Right ventricle myocardium inferior (tissue), 1 donor: ENCODE measurements at places on chromosomes 1 and 21. TPM values are rescaled to one million over a fixed set of nuclear protein-coding genes. Genes with fewer than 3 reads are reported as not detected.

DNA sequence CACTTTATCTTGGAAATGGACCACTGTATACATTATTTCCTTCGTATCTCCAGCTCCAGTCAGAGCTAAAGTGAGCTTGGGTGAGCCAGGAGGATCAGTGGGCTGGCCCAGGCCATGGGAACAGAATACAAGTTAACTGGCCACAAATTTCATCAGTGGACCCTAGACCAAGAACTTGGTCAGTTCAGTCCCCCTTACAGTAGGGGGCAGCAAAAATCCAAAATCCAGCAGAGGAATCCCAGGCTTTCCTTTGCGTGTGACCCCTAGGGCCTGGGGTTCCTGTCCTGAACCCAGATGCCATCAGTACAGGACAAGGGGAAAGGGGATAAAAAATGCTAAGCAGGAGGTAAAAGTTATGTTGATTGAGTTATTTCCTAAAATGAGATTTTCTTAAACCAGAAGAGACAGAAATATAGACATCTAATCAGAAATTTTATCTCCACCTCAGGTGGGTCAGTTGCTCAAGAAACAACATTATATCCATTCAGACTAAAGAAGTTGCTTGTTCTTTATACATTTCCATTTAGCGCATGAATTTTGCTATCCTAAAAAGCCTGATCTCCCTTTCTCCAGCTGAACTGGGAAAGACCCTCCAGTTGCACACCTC, 24.1 kb upstream of the LCE5A start:
- DNase-seq = no peak

DNA sequence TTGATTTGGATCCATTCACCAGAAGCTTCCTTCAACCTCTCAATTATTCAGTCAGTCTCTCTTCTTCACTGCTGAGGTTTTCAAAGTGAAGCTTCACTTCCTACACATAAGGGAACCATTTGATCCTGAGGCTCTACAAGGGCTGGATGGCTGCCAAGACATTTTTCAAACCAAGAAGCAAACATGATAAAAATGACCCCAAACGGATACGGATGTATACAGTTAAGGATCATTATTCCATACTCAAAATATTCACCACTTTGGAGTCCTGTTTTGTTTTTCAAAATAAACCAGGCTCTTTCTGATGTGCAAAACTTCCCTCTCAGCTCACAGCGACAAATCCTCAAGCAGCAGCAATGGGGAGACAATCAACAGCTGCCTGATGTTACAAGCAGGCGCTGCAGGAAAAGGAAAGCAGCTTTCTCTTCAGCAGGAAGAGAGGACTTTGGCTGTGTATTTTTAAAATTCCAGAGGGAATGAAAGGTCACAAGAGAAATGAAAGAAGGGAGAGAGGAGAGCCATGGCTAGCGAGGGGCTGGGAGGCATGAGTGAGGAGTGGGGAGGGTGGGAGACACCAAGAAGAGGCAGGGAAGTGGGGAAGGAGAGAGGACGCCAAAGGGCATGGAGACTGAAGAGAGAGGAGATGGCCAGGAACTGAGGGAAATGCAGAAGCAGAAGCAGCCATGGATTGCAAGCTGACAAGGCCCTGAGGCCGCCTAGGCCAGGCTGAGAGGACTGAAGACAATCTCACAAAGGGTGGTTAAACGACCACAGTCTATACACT, 145.4 kb downstream of the SLC45A1 start:
- no peak for DNase-seq

Gene LDLRAD2
- total RNA-seq = not detected

DNA sequence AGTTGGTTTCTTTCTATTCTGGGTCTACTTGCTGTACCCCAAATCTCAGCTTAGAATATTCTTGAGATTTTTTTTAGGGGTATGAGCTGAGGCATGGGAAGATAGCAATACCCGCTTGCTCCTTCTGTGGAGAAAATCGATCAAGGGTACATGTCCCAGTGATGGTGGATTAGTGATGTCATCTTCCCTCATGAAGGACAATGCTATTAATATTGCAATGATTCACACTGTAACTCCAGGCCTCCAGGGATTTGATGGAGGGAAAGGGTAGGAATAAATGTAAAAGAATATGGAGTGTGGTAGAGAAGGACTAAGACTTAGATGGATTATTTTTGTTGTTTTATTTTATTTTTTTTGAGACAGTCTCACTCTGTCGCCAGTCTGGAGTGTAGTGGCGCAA, 47.4 kb downstream of the XCL1 start:
- DNase-seq = no peak

DNA sequence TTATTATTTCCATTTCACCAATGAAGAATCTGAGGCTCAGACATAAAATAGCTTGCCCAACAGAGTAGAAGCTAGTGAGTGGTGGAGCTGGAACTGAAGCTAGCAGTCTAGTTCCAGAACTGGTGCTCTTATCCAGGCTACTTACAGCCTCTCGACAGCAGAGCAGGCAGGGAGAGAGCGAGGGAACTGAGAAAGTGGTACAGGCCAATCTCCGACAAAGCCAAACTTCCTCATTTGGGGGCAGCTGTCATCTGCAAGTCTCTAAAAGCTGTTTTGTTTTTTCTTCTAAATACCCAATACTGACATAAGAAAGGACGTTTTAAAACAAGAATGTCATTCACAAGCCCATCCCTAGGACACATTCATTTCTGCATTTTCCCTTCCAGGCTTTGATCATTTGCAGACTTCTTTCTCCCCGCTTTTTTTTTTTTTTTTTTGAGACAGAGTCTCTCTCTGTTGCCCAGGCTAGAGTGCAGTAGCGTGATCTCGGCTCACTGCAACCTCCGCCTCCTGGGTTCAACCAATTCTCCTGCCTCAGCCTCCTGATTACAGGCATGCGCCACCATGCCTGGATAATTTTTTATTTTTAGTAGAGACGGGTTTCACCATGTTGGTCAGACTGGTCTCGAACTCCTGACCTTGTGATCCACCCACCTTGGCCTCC, 20.0 kb downstream of the YIPF1 start:
- DNase-seq = no peak

- no peak for DNase-seq
Measured at GRCh38 chr1:1080951-1081310, 6.8 kb upstream of the RNF223 start.

Gene HCRTR1
- 0.49 TPM for total RNA-seq

GRCh38 chr1:201786824-201787223, 42.1 kb upstream of the IPO9 start:
- DNase-seq = no peak

DNA sequence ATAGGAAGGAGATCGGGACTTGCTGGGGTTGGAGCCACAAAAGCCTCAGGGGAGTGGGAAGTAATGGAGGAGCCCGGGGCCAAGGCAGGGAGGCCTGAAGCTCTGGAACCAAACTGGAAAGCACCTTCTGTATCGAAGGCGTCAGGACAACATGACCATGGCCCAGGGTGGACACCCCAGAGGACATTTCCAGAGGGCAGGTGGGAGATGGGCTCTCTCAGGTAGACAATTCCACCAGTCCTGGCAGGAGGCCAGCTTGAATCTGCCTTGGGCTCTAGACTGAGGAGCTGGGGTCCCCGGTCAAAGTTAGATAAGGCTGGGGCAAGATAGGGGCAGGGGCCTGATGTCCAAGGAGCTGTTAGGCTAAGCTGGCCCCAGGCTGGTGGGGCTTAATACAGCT, 104.9 kb upstream of the EDN2 start:
- peak; percentile 14 for DNase-seq

- DNase-seq = no peak
Measured at GRCh38 chr21:40635391-40635790, 211.6 kb downstream of the DSCAM start.

GRCh38 chr1:100584761-100585745, 47.1 kb downstream of the GPR88 start:
- no peak for DNase-seq

- no peak for DNase-seq
Measured at GRCh38 chr1:235867903-235868469, 1.3 kb upstream of the LYST start.

- DNase-seq = no peak
Measured at GRCh38 chr1:236207121-236207520, 64.8 kb downstream of the GPR137B start.

DNA sequence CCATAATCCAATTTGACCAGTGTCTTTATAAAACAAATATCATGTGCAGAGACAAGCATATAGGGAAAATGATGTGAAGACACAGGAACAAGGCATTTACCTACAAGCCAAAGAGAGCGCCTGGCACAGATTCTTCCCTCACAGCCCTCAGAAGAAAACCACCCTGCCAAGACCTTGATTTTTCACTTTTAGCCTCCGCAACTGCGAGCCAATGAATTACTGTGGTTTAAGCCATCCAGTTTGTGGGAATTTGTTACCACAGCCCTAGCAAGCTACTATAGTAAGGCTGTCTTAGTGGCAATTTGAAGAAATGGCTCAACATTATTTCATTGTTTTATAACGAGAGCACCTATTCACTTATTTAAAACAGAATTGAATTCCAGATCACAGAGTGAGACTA, 85.7 kb upstream of the CCDC190 start:
- DNase-seq = no peak

GRCh38 chr1:38102636-38103035, 56.0 kb upstream of the POU3F1 start:
- no peak for DNase-seq

GRCh38 chr1:45621501-45621836, 2.4 kb downstream of the CCDC17 start:
- peak; percentile 65 for DNase-seq

- peak; percentile 75 for DNase-seq
Measured at GRCh38 chr1:59298026-59298583, 1.2 kb downstream of the FGGY start.

DNA sequence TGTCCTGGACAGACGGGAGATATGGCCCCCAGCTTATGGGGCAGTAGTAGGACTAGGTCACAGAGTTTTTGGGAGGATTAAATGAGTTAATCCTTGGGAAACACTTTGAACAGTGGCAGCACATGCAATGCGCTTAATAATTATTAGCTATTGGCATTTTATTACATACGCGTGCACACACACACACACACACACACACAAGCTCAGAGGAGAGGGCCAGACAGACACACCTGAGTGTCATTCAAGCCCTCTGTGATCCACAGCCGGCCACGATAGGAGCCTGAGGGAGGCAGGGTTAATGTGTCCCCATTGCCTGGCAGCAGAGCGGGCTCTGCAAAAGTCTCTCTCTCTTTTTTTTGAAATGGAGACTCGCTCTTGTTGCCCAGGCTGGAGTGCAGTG, 37.9 kb downstream of the EPHA2 start:
- DNase-seq = no peak

- DNase-seq = no peak
Measured at GRCh38 chr1:176567190-176567794, 104.3 kb downstream of the PAPPA2 start.

- no peak for DNase-seq
Measured at GRCh38 chr21:42580793-42581321, 67.2 kb downstream of the SLC37A1 start.

Gene RBM34
- 50.6 TPM for total RNA-seq

Gene AMY1C
- total RNA-seq = not detected

DNA sequence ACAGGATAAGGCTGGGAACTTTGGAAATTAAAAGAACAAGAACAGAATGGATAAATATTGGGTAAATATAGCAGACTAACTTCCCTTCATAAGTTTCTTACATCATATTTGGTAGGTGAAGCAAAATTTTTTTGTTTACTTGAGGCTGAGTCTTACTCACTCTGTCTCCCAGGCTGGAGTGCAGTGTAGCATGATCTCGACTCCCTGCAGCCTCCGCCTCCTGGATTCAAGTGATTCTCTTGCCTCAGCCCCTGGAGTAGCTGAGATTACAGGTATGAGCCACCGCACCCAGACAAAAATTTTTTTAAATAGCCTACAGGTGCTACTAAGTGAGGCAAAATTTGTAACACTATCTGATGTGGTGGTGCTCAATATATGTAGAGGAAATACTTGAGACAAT, 50.7 kb downstream of the TM2D1 start:
- no peak for DNase-seq

- DNase-seq = no peak
Measured at GRCh38 chr1:111208921-111209320, 8.5 kb upstream of the DENND2D start.

DNA sequence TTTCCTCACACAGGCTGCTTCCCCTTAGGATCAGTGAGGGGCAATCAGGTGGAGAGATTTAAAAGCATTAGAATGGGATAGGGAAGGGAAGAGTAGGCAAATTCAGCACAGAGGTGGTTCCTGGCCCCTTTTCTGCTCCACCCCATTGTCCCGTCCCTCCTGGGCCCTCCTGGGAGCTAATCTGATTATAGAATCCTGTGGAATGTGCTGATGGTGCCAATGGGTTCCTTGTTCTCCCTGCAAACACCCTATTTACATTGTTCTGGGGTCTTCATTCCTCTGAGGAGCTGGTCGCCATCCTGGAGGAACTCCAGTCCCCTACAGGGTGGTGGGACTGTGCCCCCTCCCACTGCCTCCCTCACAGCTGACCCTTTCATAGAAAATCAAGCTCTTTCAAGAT, 34.4 kb upstream of the LRP8 start:
- DNase-seq = no peak

- no peak for DNase-seq
Measured at GRCh38 chr1:224640018-224640417, 23.9 kb downstream of the CNIH3 start.

DNA sequence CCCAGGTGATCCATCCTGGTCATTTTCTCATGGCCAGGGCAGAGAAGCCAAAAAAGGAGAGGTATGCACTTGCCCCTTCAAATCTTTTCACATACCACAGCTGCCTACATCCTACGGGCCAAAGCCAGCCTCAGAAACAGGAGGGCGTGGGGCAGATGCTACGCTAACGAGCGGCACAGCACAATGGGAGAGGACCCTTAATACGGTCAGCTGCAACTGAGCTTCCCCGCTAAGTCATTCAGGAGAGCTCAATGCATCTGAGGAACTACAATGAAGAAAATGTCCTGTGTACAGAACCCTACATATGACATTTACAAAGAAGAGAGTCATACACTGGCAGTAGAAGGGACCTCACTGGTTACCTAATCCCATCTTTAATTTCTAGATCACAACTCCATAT, 78.2 kb downstream of the PGBD5 start:
- no peak for DNase-seq

DNA sequence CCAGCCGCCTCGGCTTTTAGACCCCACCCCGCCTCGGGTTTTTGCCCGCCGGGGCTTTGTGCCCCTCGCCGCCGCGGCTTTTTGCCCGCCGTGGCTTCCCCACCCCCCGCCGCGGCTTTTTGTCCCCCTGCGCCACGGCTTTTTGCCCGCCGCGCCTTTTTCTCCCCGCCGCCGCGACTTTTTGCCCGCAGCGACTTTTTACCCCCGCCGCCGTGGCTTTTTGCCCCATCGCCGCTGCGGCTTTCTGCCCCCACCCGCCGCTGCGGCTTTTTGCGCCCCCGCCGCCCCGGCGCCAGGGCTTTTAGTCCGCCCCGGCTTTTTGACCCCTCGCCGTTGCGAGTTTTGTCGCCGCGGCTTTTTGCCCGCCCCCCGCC, 474.4 kb downstream of the FAM72C start:
- no peak for DNase-seq
